Erythroblast (primary cell): ENCODE measurements at places on chromosomes 2 and 18.

- DNase-seq, result no peak
Measured at GRCh38 chr2:29723255-29724001, 198.0 kb downstream of the ALK start.

DNA sequence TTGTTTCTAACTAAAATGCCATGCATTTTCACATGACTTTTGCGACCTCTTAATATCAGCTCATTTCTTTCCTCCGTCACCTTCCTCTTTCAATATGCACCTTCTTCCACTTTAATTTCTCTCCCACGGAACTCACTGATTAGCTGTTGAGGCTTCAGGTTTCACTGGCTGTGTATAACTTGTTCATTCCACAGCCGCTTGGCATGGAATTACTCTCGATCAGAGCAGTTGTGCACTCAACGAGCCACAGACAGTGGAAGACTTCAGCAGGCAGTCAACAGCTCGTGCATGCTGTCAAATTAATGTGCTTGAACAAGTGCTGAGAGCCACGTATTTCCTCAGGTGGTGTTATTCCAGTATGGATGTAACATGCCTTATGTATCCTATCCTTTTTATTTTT is 491.2 kb upstream of the DDX18 start:
- DNase-seq, result no peak

DNA sequence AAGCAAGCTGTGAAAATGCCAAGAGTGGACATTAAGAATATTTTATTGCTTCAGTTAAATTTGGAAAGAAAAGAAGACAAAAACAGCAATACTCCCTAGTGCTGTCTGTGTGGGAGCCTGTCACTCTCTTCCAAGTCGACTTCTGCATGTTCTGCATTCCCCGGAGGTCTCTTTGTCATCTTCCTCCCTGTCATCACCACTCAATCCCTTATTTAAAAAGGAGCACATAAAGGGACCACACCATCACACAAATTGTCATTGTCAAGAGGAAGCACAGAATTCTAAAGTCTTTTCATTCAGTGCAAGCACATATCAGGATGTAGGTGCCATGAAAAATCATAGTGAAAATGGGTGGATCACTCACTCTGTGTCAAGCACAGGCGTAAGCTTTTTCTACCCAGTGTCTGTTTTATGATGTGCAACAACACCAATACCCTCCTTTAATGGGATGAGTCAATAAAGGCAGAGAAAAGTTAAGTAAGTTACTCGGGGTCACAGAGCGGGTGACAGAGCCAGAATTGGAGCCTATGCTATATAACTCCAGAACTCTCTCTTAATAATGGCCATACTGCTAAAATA is 222.4 kb upstream of the HNMT start:
- no peak for DNase-seq

DNA sequence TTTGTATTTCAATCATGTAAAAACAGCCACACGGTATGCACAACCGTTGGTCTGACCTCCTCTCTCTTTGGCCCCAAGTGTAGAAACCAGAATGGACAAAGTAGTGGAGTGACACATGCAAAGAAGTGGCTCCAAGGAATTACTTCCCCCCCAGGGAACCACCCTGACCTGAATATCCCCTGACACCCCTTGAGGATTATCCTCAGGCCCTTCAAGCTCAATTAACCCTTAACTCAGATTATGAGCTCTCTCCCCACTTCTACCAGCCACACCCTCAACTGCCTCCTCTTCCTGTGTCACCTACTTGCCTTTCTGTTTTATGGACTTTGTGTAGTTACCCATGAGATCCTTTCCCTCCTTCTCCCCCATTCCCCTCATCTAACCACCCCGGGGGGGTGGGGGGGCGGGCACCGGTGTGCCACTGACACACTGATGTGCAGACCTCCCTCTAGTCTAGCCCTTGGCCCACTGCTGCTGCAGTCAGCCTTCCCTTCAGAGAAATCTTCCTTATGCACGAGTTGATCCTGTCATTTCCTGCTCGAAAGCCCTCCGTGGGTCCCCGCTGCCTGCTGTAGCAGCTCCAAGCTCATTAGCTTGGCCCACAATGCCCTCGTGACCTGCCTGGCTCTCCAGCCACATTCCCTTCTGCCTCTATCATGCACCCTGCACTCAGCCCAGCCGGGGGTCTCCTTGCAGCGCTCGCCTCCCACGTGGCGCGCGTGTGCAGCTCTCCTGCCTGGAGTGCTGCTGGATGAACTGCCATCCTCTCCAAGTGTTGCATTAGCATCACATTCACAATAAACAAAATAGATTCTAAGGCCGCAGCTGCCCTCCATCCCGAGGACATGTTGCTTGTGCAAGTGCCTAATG is 40.1 kb upstream of the TMEM177 start:
- DNase-seq, result no peak

GRCh38 chr2:144310484-144310883 is 209.4 kb downstream of the ZEB2 start:
- no peak for DNase-seq
